ENCODE measurements at places on chromosomes 2 and 18. TPM values are rescaled to one million over a fixed set of nuclear protein-coding genes. Genes with fewer than 3 reads are reported as not detected.

The CDK5R2 gene
- not detected for total RNA-seq

The GREB1 gene
- total RNA-seq = 0.68 TPM

The ALPG gene
- total RNA-seq = not detected

The TSGA10 gene
- total RNA-seq = 14.0 TPM

The NPPC gene
- total RNA-seq = not detected

DNA sequence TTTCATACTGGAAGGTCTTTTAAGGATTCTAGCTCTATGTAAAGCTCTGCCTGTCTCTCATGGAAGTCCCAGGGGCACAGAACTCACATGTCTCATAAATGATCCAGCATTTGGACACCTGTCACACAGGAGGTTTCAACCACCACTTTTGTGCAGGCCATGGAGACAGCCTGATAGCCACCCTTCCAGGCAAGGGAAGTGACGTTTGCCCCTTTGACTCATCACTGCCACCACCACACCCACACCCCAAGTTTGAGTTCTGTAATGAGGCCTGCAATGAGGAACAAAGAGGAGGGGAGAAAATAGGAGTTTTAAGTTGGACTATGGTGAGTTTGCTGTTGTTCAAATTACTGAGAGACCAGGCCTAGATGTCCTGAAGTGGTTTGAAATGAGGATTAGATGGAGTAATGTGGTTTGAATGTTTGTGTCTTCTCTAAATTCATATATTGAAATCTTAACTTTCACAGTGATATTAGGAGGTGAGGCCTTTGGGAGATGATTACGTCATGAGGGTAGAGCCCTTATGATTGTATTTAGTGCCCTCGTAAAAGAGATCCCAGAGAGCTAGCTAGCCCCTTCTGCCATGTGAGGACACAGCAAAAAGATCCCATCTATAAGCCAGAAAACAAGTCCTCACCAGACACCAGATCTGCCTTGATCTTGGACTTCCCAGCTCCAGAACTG is 175.3 kb upstream of the EPHA4 start:
- H3K36me3 ChIP-seq = no peaks in the 10 kb centered on the region
- DNase-seq = no peak
- no peaks in the 10 kb centered on the region for H3K27me3 ChIP-seq
- no peaks in the 10 kb centered on the region for H3K4me1 ChIP-seq

GRCh38 chr2:191936882-191937405 is 90.1 kb upstream of the CAVIN2 start:
- no peaks in the 10 kb centered on the region for H3K27me3 ChIP-seq
- no peaks in the 10 kb centered on the region for H3K4me1 ChIP-seq
- no peak overlapping the region for H3K4me3 ChIP-seq
- no peak overlapping the region for H3K27ac ChIP-seq

GRCh38 chr2:101690547-101691152 is 6.9 kb upstream of the MAP4K4 start:
- H3K4me1 ChIP-seq = no peaks in the 10 kb centered on the region
- no peak overlapping the region for H3K4me3 ChIP-seq
- DNase-seq = no peak
- H3K27me3 ChIP-seq = no peaks in the 10 kb centered on the region

GRCh38 chr2:224932522-224932921 is 109.7 kb downstream of the DOCK10 start:
- no peaks in the 10 kb centered on the region for H3K27me3 ChIP-seq
- H3K27ac ChIP-seq = peak overlapping the region; percentile 81
- H3K4me1 ChIP-seq = peaks cover 98% of the 10 kb centered on the region
- DNase-seq = no peak
- no peak overlapping the region for H3K4me3 ChIP-seq
- H3K36me3 ChIP-seq = peaks cover 46% of the 10 kb centered on the region

DNA sequence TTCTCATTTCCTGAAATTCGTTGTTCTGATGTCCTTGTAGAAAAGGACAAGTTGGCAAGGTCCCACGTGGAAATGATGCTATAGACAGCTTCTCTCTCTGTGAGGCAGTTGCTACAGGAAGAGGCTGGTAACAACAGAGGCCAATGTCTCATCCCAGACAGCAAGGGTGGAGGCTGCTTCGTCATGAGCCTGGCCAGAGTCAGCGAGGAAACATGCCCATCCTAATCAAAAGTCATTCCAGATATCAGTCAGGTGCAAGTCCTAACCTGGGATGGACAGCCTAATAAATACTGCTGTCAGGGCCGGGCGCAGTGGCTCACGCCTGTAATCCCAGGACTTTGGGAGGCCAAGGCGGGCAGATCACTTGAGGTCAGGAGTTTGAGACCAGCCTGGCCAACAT is 6.4 kb upstream of the SMAD7 start:
- H3K4me1 ChIP-seq = peaks cover 20% of the 10 kb centered on the region
- no peaks in the 10 kb centered on the region for H3K36me3 ChIP-seq
- H3K4me3 ChIP-seq = no peak overlapping the region
- peak; percentile 51 for DNase-seq

GRCh38 chr2:33373986-33374385 is 102.5 kb upstream of the RASGRP3 start:
- H3K36me3 ChIP-seq = no peaks in the 10 kb centered on the region
- DNase-seq = no peak
- H3K4me1 ChIP-seq = no peaks in the 10 kb centered on the region

DNA sequence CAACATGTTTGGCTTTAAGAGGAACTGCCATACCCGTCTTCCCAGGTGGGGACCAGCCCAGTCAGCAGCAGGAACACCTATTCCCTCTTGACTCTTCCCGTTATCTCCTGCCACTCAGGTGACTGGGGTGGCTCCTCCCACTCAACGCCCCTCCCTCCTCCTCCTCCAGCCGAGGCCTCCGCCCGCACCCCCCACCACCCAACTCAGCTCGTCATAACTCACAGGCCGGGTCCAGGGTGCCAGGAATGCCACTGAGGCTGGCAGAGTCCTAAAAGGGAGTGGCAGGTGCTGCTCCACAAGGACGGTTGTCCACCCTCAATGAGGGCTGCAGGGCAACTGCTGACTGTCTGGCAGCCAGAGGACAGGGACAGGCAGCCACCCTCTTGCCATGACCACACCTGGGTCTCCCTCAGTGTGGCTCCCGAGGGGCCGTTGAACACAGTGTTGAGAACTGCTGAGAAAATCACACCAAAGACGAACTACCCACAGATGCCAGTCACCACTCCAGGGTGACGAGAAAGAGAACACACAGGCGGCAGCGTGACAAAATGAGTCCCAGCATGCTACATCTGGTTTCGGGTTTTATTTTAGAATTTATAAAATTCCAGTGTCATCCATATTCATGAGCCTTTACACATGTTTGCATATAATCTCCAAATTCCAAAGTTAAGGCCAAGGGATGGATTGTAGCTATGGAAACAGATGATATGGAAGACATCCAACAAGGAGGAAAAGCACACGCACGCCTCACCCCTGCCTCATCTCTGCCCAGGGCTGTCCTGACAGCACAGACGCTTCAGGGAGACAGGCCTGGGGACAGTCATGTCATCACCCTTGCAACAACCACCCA is 38.5 kb downstream of the ANO7 start:
- H3K27ac ChIP-seq = no peak overlapping the region
- peaks cover 69% of the 10 kb centered on the region for H3K36me3 ChIP-seq
- no peak overlapping the region for H3K4me3 ChIP-seq
- H3K4me1 ChIP-seq = no peaks in the 10 kb centered on the region
- H3K27me3 ChIP-seq = no peaks in the 10 kb centered on the region
- DNase-seq = peak; percentile 51

DNA sequence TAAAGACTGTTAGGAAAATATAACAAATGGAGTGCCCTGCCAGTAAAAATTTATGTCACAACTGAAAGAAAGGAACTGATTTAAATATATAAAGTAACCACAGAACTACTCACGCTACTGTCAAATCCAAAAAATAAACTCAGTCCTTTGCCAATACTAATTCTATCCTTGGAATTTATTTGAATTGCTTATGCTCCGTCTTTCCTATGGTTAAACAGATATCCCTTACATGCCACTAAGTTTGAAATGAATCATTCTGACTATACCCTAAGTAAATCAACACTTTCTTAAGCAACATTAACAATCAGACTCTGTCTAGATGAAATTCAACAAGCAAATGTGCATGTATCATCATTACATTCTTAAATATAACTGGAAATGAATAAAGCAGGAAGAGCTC is 9.8 kb downstream of the HNRNPLL start:
- no peak overlapping the region for H3K27ac ChIP-seq
- no peak overlapping the region for H3K4me3 ChIP-seq
- no peaks in the 10 kb centered on the region for H3K36me3 ChIP-seq
- DNase-seq = no peak
- H3K27me3 ChIP-seq = no peaks in the 10 kb centered on the region

DNA sequence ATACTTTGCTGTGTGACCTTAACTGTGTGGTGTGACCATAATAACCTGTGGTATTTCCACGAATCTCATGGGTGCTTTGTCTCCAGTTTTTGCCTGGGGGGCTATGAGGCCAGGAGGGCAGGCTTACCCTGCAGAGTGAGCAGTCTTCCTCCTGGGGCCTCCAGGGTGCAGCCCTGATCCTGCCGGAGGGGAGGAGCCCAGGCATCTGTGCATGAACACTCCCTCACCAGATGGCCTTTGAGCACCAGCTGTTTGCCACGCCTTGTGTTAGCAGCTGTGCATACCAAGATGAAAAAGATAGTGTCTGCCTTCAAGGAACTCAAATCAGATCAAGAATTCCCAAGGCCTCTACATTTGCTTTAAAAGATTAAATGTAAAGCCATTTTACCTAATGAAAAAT is 75.0 kb upstream of the RBM44 start:
- H3K4me3 ChIP-seq = no peak overlapping the region
- peaks cover 83% of the 10 kb centered on the region for H3K4me1 ChIP-seq
- peaks cover 32% of the 10 kb centered on the region for H3K36me3 ChIP-seq
- no peak for DNase-seq
- H3K27ac ChIP-seq = no peak overlapping the region

GRCh38 chr2:123840574-123840973 is 184.5 kb upstream of the CNTNAP5 start:
- no peak overlapping the region for H3K4me3 ChIP-seq
- no peaks in the 10 kb centered on the region for H3K27me3 ChIP-seq
- no peaks in the 10 kb centered on the region for H3K36me3 ChIP-seq
- no peak overlapping the region for H3K27ac ChIP-seq

DNA sequence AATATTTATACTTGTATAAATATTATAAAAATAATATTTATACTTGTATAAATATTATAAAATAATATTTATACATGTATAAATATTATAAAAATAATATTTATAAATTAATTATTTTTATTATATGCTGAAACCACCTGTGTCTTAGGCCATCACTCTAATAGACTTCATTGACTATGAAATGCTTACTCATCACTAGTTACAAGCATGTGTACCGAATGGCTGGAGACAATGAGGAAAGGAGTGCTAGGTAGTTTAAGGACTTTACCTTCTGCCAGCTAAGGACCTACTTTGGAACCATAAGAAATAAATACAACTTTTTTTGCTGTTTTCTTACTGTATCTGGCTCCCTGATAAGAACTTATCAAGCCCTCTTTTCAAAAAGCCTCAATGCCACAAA is 228.8 kb downstream of the LRRTM1 start:
- no peaks in the 10 kb centered on the region for H3K27me3 ChIP-seq
- no peak overlapping the region for H3K27ac ChIP-seq
- DNase-seq = no peak
- no peaks in the 10 kb centered on the region for H3K4me1 ChIP-seq
- no peak overlapping the region for H3K4me3 ChIP-seq
- no peaks in the 10 kb centered on the region for H3K36me3 ChIP-seq

DNA sequence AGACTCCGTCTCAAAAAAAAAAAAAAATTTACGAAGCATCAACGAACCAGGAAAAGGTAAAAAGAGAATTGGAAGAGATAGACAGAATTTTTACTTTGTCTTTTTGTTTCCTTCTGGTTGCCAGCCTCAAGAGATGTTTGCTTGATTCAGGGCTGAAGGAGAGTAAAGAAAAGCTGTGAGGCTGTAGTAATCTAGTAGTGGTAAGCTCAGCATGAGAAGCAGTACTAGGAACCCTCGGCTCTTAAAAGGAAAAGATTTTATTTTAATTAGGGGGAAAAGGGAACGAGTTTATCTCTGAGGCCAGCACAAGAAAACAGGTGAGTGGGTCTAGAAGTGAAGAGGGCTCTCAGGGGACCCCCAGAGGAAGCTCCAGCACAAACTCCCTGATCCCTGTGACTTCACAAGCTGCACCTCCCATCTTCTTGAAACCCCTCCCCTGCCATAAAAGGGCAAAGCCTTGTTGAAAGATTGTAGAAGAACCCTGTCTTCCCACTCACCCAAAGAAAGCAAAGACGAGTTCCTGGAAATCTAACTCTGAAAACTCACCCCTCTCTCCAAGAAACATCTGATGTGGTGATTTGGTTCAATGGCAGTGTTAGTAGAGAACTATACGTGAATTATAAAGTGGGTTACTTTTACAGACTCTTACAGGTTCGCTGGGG is 8.6 kb downstream of the RBMS1 start:
- H3K4me1 ChIP-seq = no peaks in the 10 kb centered on the region
- no peaks in the 10 kb centered on the region for H3K27me3 ChIP-seq

DNA sequence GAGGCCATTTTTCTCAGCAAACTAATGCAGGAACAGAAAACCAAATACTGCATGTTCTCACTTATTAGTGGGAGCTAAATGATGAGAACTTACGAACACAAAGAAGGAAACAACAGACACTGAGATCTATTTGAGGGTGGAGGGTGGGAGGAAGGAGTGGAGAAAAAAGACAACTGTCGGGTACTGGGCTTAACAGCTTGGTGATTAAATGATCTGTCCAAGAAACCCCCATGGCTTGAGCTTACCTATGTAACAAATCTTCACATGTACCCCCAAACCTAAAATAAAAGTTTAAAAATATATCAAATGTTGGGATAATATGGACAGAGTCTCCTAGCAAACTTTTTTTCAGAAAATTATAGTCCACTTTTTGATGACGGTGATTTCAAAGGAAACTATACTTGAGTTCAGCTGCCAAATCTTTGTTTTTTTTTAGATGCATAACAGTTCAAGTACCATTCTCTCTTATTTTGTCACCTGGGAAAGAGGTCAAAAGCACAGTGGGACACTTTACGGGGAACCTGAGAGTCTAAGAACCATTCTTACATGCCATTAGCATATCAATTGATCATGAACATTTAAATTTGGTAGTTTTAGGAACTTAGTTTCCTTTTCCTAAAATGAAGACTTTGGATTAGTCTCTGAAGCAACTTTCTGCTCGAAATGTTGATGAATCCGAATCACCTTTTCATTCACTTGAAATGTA is 835.0 kb downstream of the NRXN1 start:
- no peaks in the 10 kb centered on the region for H3K27me3 ChIP-seq
- H3K4me1 ChIP-seq = no peaks in the 10 kb centered on the region
- DNase-seq = no peak
- no peaks in the 10 kb centered on the region for H3K36me3 ChIP-seq

DNA sequence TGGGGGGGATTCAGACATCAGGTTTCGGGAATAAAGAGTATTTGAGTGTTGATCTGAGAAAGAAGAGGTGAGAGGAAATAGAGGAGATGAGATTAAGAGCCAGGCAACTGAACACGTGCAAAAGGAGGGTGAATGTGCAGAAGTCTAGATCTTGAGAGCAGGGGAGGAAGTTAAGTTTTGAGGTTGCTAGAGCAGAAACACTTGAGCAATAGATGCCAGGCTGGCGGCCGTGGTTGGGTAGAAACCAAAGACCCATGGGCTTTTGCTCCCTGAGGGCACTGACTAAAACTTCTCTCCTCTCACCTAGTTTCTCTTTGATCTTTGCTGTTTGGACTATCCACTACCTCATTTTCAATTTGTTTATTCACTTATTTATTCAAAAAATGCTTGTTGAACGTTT is 116.0 kb downstream of the CDC42EP3 start:
- H3K27ac ChIP-seq = peak overlapping the region; percentile 34
- H3K36me3 ChIP-seq = no peaks in the 10 kb centered on the region
- DNase-seq = peak; percentile 88
- H3K4me1 ChIP-seq = peaks cover 26% of the 10 kb centered on the region
- H3K4me3 ChIP-seq = no peak overlapping the region
- H3K27me3 ChIP-seq = no peaks in the 10 kb centered on the region

Data from spleen (tissue), 13 donors.